ENCODE measurements at places on chromosomes 5 and 9.

DNA sequence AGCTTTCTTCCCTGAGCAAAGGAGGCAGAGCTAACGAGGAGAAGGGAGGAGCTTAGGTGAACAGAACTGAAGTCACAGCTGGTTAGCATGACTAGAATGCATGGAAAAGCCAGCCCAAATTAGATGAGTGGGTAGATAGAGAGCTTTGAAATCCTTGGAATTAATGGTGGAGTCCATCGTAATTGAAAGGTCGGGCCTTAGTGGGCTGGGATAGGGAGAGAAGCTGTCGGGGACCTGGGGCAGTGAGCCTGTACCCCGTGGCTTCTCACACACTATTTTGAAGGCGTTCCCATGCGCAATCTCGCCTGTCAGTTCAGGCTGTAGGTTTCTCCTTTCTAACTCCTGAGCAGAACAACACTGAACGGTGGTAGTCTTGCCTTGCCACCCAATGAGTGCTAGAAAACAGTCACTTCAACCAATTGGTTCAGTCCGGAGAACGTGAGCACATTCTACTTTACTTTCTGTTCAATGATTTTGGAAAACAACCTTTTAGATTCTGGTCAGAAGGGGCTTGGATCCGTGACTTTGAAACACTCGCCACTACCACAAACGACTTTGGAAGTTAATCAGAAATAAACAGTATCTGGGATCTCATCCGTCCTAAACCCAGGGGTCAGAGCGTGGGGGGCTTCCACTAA, 655 bp upstream of the RAI14 start:
- DNase-seq, result no peak

DNA sequence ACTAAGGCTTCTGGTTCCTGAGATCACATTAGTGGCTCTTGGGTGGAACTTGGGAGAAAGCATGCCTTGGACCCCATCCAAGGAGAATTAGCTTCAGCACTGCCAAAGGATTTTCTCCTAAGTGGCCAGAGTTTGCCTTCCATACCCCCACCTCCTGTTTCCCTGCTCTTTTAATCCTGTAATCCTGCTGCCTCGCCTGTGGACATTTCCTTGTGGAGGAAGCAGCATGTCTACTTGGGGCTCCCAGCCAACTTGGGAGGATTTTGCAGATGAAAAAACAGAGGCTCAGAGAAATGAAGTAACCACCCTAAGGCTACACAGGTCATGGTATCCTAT, 1.6 kb downstream of the ARSI start:
- DNase-seq, result no peak

DNA sequence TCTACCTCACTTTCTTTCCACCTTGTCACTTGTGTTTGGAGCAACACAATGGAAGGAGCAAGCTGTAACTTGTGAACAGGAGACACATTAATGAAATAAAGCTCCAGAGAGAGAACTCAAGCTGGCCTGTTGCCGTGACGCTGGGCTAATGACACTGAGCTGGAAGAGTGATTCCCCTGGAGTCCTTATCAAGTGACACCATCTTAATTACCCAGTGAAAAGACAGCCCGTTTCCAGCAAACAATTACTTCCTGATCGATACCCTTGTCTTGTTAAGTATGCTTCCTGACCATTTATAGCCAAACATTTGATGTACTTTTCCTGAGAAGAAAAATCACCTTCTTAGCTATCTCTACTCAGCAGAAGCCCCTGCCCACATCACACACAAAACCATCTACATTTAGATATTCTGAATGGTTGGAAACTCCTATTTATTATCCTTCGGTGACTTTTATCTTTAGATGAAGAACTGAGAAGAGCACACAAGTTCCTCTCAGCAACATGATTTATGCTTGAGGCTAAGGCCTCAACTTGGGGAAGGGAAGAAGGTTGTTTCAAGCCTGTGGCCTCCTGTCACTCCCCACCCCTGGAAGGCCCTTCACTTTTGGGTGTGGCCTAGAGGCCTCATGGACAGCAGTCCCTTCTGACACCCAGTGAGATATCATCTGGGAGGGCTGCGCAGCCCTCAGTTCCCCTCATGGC, 34.1 kb downstream of the CRHBP start:
- DNase-seq, result no peak

- DNase-seq, result no peak
Measured at GRCh38 chr9:68597362-68597997, 56.8 kb upstream of the TMEM252 start.

- no peak for DNase-seq
Measured at GRCh38 chr5:138875552-138875875, 379 bp upstream of the LRRTM2 start.
